ENCODE measurements at places on chromosomes 7 and 10.
A peak's percentile ranks its signal among the peaks of the same experiment; 100 is the strongest.

- no peak for DNase-seq
Measured at GRCh38 chr7:135224027-135224426, 9.6 kb upstream of the STRA8 start.

DNA sequence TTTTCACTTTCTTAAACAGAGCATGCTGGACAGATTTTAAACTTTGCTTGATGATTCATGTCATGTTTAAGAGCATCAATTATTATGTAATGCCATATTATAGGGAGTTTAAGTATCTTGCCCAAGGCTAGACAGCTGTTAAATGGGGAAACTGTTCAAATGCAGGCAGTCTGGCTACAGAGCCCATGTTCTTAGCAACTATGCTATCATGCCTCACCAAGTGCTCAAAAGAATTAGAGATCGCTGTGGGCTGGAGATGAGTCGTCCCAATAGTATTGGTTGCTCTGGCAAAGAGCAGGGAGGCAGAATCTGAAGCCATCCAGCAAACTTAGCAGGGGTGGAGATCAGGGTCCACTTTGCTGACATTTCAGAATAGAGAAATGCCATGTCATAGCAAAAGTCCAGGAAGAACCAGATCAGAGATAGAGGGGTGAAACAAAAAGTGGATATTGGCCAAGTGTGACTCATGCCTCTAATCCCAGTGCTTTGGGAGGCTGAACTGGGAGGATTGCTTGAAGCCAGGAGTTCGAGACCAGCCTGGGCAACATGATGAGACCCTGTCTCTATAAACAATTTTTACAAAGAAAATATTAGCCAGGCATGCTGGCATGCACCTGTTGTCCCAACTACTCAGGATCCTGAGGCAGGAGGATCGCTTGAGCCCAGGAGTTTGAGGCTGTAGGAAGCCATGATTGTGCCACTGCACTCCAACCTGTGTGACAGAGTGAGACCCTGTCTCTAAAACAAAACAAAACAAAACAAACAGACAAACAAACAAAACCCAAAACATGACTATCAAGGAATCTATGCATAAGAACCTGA lies 57.8 kb downstream of the BAMBI start:
- no peak for DNase-seq

- DNase-seq = no peak
Measured at GRCh38 chr7:112362731-112363131, 87.5 kb upstream of the IFRD1 start.

DNA sequence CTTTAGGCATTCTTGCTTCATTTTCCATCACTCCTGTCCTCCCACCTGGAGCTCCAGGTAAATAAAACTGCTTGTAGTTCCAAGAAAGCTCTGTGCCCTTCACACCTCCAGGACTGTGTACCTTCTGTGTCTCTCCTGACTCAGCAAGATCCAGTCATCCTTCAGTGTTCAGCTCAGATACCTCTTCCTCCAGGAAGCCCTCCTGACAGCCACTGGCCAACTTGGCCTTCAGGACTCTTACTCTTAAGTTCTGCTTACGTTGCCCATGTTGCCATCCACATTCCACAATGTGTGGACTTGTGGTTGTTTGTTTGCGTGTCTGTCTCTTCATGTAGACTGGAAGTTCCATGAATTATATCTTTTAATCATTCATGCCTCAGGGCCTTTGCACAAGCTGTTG lies 48.0 kb downstream of the SORCS3 start:
- DNase-seq = no peak

DNA sequence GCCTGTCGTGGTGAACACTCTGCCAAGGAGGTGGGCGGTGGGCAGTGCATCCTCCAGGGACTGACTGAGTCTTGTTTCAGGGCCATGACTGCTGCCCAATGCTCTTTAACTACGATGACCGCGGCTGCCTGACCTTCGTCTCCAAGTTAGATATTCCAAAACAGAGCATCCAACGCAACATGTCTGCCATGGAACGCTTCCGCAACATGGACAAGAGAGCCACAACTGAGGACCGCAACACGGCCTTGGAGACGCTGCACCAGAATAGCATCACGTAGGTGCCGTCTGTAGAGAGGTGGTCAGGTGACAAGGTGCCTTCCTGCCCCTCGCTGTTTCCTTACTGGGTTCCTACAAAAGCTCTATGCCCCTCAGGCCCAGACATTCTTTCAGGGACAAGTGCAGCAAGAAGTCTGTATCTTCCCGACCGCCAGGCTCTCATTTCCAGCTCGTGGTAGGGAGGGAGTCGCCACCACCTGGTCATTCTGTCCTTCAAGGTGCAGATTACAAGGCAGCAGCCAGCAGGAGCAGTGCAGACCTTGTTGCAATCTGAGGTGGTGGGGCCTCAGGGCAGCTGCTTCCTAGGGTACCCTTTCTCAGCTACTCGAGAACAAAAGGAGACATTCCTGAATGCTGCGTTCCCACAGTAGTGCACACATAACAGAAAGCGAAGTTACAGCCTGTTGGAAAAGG lies 14.9 kb upstream of the ARPC1B start:
- DNase-seq = no peak

GRCh38 chr10:101617102-101617823 lies 29.1 kb downstream of the DPCD start:
- DNase-seq = no peak

DNA sequence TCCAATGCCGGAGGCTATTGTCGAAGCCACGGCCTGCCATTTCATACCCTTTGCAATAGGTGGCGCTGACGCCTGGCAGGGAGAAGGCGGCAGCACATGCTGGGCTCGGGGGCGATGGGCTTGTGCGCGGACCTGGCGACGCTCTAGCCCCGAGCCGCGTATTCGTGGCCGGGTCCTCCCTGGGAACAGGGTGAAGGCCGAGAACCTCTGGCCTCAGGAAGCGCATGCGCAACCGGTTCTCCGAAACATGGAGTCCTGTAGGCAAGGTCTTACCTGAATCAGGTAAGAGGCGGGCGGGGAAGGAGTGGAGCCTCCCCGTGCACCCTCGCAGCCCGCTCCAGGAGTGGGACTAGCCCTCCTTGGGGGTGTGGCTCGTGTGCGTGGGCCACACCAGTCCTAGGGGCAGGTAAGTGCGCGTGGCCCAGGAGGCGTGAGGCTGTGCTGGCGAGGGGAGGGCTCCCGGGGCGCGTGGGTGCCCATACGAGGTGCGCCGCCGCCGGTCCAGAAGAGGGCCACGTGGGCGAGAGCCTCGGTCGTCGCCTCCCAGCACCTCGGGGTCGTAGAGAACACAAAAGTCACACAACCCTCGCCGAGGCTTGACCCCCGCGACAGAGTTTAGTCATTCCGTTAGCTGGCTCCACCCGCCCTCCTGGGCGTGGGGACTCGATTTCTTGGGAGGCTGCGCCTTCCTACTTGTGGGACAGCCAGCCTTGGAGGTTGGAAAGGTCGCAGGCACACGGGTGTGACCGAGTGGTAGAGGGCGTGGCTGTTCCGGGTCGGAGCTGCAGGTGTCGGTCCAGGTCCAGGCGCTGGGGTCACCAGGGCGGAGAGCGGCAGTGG lies 5.6 kb upstream of the MEST start:
- peak; percentile 71 for DNase-seq

DNA sequence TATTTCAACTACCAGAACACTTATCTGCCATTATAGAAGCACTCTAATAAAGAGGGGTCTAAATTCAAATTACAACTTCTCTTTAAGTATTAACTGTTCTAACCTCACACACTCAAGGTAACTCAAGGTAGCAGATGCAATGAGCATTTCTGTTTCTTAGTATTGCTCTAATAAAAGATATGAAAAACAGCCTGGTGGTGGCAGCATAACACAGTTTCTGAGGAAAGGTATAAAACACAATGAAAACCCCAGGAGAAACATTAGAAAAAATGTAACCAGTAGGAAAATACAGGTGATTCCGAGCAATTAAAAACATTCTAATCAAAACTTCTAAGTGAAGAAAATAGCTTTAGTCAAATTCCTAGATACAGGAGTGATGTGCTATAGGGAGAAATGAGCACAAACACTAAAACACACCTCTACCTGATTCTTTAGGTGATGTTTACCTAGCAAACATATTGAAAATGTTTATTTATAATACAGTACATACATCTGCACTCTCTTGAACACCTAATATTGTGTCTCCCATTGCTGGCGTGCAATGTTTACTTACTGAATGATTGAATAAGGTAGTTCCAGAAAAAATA lies 3.5 kb downstream of the MKRN1 start:
- DNase-seq = peak; percentile 54

DNA sequence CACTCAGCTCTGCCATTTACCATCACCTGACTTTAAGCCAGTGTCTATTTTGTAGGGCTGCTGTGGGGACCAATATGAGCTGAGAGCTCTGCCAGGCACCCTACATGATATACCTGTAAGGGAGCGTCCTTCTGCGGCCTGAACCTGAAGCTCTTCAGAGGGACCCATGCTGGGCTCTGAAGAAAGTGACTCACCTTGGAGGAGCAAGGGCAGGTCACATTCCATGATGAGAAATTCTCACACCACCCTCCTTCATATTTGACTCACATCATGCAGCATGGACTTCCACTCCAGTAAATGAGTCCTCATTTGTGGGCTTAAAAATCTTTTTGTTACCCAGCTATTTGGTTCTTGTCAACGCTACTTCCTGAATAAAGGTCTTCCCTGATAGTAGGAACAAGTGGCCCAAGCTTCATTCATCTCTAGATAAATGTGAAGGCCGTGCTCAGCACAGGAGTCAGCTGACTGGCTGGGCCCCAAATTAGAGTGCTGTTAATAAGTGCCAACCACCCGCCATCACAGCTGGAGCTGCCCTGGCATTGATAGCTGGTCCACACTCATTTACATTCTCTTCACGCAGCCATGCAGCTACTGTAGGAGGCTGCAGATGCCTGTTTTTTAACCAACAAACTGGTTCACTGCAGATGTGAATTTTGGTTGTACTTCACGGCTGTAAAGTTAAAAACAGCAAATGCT lies 78.4 kb downstream of the RNF216 start:
- DNase-seq = no peak

DNA sequence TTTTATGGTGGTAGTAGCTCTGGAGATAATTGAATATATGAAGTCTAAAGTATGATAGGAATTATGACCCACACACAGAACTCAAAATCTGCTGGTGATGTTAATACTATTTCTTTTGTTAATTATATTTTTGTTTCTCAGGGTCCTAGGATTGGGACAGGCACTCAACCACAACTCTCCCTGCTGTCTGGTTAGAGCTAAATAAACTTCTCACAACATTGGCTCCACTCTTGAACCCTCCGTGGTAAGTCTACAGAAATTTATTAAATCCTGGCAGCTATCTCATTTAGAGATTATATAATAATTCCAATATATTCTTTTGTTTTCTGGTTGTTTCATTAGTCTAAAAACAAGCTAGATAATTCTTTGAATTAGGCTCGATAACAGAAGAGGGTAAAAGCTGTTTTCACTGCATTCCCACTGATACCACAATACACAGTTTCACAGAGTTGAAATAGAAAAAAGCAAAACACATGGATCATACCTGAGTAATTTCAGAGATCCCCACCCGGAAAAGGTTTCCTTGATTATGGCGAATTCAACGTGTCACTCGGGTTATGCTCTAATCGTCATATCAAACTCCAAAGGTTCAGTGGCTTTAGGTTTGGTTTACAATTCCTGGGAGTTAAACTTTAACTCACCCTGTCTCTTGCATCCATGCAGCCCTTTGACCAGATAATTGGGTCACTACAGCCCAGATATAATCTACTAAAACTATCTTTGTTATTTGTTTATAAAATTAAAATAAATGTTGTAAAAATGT lies at the start of gene A1CF:
Gene A1CF, minus strand, starts transcription at position 531 of the 763 bp plus-strand sequence. CDS start 25,687 bp downstream, outside the sequence.
- no peak for DNase-seq

DNA sequence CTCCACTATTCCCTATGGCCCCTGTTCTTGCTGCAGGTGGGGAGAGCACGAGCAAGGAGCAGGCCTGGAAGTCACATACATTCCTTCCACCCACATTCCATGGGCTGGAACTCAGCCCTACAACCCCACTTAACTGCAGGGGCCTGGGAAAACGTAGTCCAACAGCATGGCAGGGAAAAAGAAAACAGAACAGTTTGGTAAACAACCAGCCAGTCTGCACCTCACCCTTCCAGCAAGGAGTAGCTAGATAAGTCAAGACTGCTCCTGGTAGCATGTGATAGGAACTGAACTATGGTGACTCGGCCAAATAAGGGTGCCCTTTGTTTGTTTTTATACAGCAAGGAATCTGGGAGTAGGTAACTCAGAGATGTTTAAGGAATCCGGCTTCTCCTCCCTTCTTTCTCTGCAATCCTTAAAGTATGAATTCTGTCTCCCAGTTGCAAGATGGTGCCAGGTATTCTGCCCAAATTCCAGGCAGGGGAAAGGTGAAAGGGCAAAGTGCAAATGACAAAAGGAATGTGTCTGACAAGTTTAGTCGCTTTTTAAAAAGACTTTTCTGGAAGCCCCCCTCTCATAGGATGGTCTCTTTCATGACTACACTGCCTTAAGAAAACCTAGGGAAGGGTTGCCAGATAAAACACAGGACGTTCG lies 311.7 kb upstream of the NEBL start:
- no peak for DNase-seq

DNA sequence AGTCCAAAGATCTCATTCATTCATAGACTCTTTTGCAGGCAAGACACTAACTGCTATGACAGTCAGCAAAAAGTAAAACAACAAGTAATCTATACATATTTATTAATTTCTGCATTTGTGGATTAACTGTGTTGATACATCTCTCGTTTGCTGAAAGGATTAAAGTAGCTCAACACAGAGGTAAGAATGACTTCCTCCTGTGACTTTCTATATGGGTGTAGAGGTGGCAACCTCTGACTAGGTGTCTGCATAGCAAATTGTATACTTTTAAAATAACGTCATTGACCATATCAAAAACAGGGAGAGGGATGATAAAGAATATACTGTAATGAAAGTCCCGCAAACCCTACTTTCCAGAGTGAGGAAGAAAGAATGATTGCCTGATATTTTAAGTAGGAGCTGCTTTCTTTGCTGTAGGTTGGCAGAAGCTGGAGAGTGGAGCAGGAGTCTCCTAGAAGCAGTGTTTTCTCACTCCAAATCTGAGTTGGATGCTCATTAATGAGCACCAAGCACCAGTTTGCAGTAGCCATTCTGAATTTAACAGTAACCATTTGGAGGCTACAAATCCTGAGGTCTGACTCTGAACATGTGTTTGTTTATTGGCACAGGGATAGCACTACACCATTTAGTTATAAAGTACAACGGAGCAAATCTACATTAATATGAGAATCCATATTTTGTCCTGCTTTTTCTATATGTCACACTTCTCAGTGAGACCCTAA lies 9.2 kb upstream of the LRRN3 start:
- no peak for DNase-seq

DNA sequence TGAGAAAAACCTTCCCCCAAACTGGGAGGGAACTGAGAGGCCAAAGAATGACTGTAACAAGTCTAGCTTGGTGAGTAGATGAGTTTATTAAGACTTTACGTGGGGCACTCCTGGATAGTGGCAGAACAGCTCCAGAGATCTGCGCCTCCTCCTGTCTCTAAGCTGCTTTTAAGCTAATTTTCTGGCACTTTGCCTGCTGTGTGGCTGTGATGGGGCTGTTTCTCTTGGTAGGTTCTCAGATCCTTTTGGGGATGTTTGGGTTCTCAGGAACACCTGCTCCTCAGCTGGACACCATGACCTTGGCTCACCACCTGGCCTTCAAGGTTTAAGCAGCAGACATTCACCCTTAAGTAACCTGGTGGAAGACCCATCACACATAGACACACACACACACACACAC lies 68.3 kb downstream of the AKR1E2 start:
- no peak for DNase-seq

Data from stimulated activated CD8-positive, alpha-beta memory T cell treated with anti-CD3 and anti-CD28 coated beads, Interleukin-4, amount 100 ng/mL, for 48 hours (primary cell).